ENCODE measurements at places on chromosomes 11 and 22.

DNA sequence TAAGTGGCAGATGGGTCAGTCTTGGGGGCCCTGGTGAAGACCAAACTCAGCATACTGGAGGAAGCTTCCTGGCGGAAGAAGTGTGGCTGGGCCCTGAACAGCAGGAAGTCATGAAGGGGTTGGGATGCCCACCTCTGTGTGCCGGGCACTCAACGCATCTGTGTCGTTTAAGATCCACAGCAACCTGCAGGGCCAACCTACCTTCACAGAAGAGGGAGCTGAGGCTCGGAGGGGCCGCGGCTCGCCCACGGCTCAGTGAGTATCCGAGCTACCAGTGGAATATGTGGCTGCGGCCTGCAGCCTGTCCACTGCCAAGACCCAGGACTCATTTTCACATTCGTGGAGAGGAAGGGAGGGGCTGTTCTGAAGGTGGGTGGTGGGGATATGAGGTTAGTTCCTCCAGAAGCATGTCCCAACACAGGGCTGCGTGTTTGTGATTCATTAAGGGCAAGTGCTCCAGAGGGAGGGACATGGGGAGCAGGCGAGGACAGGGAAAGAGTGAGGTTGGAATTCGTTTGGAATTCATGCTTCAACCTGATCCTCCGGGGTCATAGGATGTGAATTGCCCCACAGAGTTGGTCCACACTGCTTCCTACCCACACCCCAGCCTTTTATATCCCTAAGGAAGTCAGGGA, 99.6 kb downstream of the MPPED1 start:
- DNase-seq, result no peak

DNA sequence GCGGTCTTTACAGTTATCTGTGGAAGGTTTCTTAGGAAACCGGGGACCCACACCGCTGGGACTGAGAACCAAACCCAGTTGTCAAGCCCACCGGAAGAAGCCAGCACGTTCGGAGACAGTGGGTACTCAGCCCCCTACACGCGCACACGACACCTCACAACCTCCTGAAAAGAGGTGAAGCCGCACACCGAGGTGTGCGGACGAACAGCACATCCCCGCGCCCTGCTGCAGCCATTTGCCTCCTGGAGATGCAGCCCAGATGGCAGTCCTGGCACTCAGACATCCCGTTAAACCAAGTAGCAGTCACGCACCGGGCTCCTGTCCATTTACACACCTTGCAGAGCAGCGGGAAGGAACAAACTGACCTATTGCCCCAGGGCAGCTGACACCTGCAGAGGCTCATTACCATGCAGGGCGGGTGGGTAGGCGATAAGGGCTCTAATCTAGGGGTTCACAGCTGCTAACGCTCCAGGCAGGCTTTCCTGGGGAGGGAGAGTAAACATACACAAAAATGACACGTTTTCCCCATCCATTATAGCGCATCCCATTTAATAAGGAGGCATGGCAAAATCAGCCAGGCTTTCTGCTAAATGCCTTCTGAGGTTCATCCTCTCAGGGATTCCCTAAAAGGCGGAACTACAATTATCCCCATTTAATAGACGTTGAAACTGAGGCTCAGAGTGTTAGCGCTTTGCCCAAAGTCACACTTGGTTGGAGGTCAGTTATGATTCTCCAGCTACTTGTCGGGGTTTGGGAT, 864 bp upstream of the EHBP1L1 start:
- peak; percentile 43 for DNase-seq

DNA sequence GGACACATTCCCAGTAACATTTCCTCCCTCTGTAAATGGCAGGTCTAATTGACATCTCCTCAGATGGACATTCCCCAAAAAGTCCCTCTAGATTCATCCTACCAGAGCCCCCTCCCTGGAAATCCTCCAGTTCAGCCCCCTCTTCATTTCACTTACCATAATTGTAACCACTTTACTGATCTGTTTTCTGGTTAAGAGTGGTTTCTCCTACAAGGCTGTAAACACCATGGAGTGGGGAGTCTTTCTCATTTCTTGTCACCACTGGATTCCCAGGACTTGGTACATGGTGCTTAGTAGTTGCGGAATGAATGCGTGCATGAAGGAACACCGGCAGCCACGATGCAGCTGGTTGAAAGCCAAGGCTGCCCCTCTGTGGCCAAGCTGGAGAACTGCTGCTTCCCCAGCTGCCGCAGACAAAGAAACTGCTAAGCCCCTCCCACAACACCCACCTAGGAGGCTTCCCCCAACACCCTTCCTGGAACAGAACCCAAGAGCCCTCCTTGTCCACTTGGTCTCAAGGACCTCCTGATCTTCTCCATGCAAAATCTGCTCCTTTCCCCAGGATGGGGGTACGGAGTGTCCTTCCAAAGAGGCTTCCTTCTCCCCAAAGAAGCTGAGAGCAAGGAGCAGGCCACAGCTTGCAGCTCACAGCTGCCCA, 18.6 kb upstream of the SCARF2 start:
- DNase-seq, result peak; percentile 89

- DNase-seq, result peak; percentile 37
Measured at GRCh38 chr11:107547961-107548360, 17.6 kb downstream of the ALKBH8 start.

DNA sequence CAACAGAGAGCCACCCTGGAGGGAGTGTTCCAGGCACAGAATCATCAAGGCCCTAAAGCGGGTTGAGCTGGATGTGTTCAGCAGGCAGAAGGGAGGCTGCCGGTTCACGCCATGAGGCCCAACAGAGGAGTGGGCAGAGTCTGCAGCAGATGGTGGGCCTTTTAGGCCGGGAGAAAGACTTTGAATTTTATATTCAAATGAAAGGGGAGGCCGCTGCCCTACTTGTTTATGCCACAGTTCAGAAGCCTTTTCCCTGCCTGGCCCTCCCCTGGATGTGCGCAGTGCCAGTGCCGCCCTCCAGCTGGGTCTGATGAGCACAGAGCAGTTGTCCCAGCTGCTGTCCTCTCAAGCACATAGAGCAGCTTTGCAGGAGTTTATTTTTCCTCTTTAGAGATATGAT, 46.9 kb upstream of the TTC12 start:
- DNase-seq, result no peak

DNA sequence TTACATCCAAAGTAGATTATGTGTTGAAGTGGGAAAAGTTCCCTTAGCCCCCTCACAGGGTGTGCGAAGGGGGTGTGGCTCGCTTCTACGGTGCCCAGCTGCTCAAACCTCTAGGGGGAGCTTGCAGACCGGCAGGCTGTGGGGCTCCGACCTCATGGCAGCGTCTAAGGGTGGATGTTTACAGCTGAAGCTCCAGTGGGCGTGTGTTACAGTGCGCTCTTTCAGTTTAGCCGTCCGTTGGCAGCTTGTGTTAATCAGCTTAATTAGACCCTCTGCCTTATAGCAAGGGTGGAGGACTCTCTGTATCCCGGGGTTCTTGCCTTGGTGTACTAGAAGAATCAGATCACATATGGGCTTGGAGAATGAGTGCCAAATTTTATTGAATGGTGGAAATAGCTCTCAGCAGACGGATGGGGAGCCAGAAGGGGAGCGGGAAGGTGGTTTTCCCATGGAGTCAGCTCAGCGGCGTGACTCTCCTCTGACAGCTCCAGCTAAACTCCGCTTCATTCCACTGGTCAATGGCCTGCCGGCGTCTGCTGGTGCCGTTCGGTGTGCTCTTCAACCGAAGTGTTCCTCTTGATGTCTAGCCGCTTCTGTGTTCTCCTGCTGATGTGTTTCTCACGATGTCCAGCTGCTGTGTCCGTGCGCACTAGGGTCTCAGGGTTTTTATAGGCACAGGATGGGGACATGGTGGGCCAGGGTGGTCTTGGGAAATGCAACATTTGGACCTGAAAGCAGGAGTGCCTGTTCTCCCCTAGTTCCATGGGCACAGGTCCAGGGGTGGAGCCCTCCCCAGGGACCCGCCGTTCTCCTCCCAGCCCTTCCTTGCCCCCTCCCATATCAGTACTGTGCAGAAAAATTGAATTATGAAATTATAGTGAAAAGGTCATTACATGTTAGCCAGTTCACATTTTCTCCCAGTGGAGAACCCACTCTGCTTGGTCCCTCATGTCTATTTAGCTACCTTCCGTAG, 28.6 kb upstream of the OR10G7 start:
- peak; percentile 61 for DNase-seq

DNA sequence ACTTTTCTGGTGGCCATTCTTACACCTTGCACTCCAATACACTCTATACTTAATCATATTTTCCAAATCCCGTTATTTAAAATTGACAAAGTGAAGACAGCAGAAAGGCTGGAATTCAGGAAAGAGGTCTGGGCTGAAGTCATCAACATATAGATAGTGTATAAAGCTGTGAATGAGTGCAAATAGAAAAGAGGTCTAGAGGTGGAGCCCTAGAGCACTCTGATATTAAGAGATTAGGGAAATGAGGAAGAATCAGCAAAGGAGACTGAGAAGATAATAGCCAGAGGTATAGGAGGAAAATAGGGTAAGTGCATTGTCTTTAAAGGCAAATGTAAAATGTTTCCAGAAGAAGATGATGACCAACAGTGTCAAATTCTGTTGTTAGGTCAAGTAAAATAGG, 7.9 kb downstream of the CTR9 start:
- no peak for DNase-seq

DNA sequence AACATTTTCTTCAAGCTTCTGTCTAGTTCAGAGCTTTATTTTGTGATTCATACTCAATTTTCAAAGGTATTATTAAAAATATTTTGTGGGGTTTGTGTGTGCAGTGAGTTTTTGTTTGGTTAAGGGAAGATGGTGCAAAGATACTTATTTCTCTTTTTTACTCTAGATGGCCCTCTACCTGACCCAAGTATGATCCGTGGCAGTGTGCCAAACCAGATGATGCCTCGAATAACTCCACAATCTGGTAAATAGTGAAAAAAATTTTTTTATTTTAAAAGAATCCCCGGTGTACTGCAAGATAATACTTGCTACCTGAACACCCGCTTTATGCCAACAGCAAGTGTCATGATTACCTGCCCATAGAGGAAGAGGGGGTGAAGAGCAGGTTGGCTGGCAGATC, 54.2 kb downstream of the EP300 start:
- no peak for DNase-seq

DNA sequence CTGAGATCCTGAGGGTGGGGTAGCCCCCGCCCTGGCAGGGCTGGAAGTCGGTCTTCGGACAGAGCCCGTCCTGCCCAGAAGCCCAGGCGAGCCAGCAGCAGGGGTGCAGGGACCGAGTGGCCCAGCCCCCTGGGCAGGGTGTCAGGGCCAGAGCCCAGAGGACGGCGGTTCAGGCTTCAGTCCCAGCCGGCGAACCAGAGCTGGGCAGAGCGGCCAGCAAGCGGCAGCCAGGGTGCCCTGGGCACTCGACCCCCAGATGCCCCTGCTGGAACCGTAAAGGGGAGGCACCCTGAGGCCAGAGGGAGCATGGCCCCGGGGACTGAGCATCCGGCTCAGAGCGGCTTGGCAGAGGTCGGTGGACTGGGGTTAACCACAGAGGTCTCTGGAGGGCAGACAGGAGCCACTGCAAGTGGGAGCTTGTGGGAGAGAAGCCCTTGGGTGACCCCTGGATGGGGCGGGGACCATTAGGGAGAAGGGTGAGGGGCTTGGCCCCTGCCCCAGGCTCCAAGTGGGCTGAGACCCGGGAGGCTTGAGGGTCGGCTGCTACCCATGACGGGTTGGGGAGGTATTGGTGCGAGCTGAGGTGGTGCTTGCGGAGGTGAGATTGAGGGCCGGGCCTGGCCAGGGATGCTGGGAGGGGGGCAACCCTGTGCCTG, 15.9 kb downstream of the LSP1 start:
- no peak for DNase-seq

DNA sequence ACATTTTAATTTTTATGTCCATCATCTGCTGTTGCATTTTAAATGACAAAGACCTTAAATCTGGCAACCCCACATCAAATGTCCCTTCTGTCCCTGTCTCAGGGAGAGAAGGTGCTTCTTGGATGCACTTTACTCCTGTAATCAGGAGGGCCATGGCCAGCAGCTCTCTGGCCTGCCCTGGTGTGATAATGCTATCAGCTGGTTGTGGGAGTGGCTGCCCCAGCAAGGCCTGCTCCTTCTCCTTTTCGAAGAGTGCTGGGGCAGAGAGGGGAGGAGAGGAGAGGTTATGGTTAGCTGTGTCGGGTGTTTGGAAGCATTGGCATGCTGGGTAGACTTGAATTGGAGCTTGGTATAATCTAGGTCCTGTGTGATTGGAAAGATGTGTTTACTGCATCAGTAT, 12.8 kb downstream of the TNRC6B start:
- no peak for DNase-seq

DNA sequence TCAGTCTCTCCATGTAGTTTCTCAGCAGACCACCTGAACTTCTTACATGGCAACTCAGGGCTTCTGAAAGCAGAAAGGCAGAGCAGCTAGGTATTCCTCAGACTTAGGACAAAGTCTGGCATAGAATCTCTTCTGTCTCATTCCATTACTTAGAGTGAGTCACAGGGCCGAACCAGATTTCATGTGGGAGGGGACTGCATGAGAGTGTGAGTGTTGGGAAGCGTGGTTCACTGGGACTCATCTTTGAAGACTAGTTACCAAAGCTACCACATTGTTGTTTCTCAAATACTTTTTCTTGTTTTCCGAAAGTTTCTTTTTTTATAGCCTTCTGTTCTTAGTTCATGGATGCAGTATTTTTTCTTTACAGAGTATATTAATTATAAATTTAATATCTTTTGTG, 36.1 kb upstream of the SCN3B start:
- no peak for DNase-seq

DNA sequence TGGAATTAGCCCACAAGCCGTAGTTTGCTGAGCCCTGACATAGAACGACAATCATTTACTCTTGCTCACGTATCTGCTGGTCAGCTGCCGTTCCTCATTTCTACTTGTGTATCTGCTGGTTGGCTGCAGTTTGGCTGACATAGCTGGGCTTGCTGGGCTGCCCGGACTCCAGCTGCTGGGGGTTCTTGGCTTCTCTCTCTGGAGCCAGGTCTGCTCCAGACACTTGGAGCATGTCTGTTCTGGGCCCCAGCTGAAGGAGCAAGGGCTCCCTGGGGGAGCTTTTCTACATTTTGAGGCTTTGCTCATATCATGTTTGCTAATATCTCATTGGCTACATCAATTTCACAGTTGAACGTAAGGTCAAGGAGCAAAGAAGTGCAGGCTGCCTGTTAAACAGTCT, 47.3 kb downstream of the PRDM11 start:
- DNase-seq, result peak; percentile 62

DNA sequence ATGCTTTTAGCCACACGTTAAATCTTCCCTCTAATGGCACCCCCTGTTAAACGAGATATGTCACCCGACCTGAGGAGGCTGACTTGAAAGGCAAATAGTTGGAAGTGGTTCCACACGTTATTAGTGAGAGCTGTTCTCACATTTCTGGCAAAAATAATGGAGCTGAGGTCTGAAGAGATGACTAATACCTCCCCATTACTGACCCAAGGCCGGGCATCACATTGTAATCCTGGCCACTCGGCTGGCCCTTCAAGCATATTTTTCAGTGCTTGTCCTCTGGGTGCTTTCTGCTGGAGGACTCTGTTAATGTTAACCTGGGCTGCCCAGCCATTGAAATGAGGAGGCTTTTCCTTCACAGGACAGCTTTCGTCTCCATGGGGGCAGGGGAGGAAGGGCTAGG, 260.0 kb upstream of the CADM1 start:
- no peak for DNase-seq

- DNase-seq, result no peak
Measured at GRCh38 chr22:49307481-49307830, 520.2 kb downstream of the BRD1 start.

Measured in right hindlimb (tissue), 1 donor.